Fibroblast of lung (primary cell): ENCODE measurements at places on chromosomes 2 and 18. TPM values are rescaled to one million over a fixed set of nuclear protein-coding genes. Genes with fewer than 3 reads are reported as not detected.
A peak's percentile ranks its signal among the peaks of the same experiment; 100 is the strongest.

The FER1L5 gene
- polyA plus RNA-seq, result 0.16 and 0.24 TPM in 2 replicates

The NXPH2 gene
- polyA plus RNA-seq, result not detected in 2 replicates

The C2orf15 gene
- polyA plus RNA-seq, result 0.07 and 0.09 TPM in 2 replicates

The OLA1 gene
- polyA plus RNA-seq, result 91.4 and 122 TPM in 2 replicates

The GNAL gene
- polyA plus RNA-seq, result 0.05 and 0.16 TPM in 2 replicates

The FAM168B gene
- polyA plus RNA-seq, result 87.8 and 95.8 TPM in 2 replicates

The AFF3 gene
- 0.24 and 2.5 TPM in 2 replicates for polyA plus RNA-seq

The IL37 gene
- polyA plus RNA-seq, result not detected in 2 replicates

The OR6B2 gene
- polyA plus RNA-seq, result not detected in 2 replicates

The LYG2 gene
- polyA plus RNA-seq, result not detected in 2 replicates

The CRYGD gene
- polyA plus RNA-seq, result not detected in 2 replicates

The PTGR3 gene
- polyA plus RNA-seq, result 18.1 and 25.1 TPM in 2 replicates

GRCh38 chr2:176650104-176650837 is 381.0 kb downstream of the MTX2 start:
- DNase-seq, result no peak

GRCh38 chr2:109537565-109538222 is 76.1 kb downstream of the SEPTIN10 start:
- DNase-seq, result peak; percentile 47

DNA sequence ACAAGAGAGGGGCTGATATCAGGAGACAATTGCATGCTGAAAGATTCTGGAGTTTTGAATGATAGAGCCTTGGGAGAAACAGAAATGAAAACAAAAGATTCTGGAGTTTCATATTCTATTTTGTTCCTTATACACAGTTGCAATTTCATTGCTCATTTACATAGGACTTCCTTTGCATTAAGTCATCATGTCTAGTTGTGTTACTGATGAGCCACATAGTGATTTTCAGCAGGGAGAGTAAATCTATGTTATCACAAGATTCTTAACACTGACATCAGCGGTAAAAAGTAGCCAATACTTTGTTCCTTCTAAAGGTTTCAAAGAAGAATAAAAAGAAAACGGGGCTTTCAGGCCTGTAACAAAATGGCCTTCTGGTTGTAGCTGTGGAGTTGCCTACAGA is 7.1 kb downstream of the ADAM17 start:
- peak; percentile 48 for DNase-seq

DNA sequence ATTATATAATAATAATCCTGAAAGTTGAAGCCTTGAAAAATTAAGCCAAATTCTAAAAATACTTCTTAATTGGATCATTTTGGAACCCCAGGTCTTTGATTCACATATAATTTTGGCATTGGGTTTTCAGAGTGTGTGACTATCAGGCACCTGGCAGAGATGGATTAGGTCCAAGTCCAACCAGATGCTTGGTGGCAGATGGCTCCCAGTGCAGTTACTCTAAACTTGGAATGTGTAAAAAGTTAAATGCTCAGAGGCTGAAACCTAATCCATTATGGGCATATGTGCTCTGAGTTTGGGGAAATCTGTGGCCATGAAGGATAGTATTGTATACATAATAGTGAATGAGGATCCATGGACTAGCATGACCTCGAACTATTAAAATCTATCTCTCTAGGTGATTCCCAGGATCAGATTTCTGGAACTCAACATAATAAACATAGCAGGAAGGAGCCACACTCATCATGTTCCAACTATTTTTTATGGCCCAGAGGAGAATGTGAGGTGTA is 333.0 kb downstream of the RPRM start:
- DNase-seq, result no peak

DNA sequence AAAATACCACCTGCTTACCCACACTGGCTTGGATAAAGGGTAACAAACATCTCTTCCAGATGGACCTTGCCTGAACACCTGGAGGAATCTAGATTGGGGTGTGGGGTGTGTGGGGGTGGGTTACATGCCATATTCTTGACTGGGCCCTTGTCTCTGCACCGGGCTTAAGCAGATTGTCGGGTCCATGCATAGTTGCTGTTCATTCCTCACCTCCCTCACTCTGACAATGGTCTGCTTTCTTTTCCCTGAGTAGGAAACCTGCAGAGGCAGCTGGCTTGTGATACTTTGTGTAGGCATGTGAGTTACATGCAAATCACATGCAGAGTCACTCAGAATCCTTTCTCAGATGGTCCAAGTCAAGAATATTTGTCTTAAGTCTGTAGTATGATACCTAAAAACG is 112.8 kb upstream of the GLS start:
- peak; percentile 10 for DNase-seq

- no peak for DNase-seq
Observed at GRCh38 chr2:73984203-73984921, at the start of gene TET3. TET3 (plus strand) TSS chr2:73984910; CDS start chr2:73986404, 1,494 bp downstream.

DNA sequence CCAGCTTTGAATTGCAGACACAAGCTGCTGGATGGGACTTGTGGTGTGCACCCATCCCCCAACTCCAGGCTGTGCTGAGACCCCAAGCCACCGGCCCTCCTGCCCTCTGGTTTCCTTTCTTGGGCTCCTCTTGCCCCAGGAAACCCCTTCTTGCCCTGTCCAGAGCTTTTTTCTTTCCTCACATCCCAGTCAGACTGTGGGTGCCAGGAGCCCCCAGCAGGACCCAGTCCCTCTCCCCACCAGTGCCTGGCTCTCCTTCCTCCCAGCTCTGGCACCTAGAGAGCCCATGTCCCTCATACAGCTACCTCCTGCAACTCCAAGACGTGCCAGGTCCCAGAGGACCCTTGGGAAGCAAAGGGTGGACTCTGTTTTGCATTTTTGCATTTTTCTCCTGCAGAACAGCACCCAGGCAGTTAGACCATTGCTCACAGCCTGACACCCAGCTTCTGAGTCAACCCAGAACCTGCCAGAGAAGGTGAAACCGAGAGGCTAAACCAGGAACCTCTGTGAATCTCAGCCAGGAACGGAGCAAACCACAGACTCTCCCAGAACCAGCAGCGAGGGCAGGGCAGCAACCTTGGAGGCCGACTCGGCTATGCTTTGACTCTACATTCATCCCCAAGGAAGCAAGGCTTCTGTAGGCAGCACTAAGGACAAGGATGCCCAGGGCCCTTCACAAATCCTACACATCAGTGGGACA is 221.1 kb downstream of the ANAPC1 start:
- DNase-seq, result peak; percentile 83

DNA sequence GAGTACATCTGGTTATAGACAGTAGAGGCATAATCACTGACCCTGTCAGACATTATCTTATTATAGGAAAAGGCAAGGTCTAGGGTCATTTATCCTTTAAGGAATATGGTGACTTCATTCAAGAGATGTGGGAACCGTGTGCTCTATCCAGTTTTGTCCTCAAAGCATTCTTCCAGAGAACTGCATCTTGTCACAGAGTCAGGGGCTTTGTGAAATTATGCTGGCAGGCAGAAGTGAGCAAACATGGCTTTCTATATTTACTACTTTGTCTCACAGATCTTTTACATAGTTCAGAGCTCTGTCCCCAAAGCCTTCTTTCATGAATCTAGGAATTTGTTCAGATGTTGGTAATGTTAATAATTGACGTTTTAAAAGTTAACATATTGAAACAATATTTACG is 177.4 kb downstream of the ASXL3 start:
- no peak for DNase-seq

- no peak for DNase-seq
Observed at GRCh38 chr2:20126469-20126868, 75.0 kb upstream of the LAPTM4A start.

DNA sequence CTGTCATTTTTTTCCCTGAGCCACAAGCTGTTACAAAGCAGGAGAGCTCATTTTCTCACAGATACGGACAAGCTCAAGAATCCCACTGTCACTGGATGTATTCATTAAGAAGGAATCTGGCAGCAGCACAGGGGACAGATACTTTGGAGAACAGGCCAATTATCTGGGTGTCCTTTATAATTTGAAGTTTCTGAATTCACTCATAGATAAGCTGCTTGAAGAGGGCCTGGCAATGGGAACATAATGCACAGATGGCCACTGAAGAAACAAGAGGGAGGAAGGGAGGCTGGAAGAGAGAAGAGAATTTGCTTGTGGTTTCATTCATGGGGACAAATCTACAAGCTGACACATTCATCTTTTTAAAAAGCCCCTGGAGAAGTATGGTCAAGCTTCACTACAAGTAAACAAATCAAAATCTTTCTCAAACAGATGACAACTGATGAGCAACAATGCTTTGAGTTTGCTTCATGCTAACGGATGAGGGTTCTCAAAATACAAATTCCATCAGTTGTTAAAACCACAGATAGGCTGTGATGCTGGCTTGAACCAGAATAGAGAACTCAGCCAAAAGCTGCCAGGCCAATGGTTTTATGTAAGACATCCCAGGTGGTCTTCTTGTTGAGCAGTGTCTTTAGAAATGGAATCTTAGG is 11.9 kb downstream of the BCL2 start:
- DNase-seq, result peak; percentile 22

DNA sequence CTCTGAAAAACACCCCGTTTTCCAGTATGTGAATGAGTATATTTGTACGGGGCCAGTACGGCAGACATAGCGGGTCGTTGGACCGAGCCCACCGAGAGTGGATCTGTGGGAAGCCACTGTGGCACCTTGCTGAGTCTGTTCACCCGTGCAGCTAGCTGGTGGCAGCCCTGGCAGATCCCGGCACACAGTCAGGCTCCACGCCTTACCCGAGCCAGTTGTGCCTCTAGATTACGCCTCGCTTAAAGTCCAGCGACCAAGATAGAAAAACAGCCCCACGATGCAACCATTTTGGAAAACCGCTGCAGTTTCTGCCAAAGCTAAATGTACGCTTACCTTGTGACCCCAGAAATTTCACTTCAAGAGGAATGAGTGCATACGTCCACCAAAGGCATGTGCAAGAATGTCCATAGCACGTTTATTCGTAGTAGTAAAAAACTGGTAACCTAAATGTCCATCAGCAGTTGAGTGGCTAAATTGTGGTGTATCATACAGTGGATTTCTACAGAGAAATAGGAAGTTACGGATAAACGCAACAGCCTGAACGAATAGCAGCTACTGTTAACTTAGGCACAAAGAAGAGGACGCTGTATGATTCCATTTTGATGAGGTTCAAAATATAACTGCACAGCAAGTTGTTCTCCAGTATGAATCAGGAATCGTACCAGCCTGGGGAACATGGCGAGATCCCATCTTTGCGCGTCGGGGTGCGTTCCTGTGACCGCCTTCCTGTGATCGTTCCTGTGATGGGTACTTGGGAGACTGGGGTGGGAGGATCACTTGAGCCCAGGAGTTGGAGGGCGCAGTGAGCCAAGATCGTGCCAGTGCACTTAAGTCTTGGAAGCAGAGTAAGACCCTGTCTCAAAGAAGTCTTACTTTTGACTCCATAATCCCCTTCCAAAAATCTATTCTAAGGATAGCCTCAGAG is 688 bp upstream of the WDR33 start:
- no peak for DNase-seq

DNA sequence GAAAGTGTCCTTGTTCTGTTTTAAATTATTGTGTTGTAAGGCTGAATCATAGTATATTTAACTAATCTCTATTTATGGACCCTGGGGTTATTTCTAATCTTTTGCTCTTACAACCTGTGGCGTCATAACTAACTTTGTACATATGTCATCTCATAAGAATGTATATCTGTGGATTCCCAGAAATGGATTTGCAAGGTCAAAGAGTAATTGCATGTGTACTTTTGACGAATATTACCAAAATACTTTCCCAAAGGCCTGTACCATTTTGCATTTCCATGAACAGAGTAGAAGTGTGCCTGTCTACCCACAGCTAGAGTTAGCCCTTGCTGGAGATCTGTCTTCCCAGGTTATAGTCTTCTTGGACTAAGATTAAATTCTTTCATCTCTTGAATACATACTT is 42.8 kb downstream of the SEMA4F start:
- DNase-seq, result peak; percentile 78

- DNase-seq, result peak; percentile 29
Observed at GRCh38 chr2:239445771-239446524, 45.1 kb upstream of the HDAC4 start.

- DNase-seq, result peak; percentile 68
Observed at GRCh38 chr2:187500585-187501359, 52.7 kb upstream of the CALCRL start.

DNA sequence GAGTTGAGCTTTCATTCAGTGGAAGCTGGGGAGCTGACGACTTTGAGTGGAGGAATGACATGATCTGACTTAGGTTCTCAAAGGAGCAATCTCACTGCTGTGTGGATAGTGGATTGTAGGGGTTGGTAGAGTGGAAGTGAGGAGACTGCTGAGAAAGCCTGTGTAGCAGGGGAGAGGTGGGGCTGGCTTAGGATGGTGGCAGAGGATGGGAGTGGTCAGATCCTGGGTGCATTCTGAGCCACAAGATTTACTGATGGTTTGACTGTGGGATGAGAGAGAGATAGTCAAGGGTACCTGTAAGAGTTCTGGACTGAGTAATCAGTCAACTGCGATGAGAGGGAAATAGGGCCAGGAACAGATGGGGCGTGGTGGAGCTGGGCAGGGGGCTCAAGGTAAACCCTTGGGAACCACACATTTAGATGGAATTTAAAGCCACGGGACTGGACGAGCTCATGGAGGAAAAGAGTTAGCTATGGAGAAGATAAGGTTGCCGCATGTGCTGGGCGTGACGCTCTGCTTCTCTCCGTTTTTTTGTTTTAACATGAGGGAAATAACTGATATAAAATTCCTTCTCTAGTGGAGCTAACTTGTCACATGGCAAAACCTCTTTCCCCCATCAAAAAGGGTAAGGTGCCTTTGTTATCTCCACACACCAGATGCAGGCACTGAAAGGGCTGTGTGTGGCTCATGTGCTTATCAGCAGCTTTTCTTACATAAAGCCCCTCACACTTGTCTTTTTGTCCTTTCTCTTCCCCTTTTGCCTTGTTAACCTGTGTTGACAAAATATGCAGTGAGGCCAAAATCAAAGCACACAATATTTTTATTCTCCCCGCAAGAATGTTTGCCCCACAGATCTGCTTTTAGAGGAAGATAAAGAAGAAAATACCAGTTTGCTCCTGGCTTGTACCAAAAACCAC is 379.8 kb downstream of the TSN start:
- no peak for DNase-seq

GRCh38 chr2:234679741-234680687 is 183.1 kb upstream of the ARL4C start:
- peak; percentile 99 for DNase-seq

GRCh38 chr2:74070991-74071390 is 76.7 kb downstream of the BOLA3 start:
- no peak for DNase-seq

- DNase-seq, result peak; percentile 71
Observed at GRCh38 chr18:33906046-33906445, 318.7 kb downstream of the NOL4 start.

DNA sequence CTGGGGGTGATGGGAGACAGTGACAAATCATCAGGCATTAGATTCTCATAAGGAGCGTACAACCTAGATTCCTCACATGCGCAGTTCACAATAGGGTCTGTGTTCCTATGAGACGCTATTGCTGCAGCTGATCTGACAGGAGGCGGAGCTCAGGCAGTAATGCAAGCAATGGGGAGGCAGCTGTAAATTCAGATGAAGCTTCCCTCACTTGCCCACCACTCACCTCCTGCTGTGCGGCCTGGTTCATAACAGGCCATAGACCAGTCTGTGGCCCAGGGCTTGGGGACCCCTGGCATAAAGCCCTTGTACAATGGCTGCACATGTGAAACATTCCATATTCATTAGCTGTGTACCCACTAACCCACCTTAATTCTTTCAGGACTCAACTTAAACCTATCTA is 18.0 kb downstream of the NMUR1 start:
- DNase-seq, result peak; percentile 31

GRCh38 chr2:240469740-240470139 is 34.3 kb downstream of the GPC1 start:
- DNase-seq, result no peak

GRCh38 chr2:148971547-148971946 is 67.0 kb upstream of the LYPD6B start:
- DNase-seq, result no peak
